CD8-positive, alpha-beta T cell (primary cell): ENCODE measurements at places on chromosomes 2 and 18. TPM values are rescaled to one million over a fixed set of nuclear protein-coding genes. Genes with fewer than 3 reads are reported as not detected.

GRCh38 chr2:217789003-217789735 lies 213.6 kb downstream of the TNS1 start:
- peak; percentile 63 for DNase-seq

DNA sequence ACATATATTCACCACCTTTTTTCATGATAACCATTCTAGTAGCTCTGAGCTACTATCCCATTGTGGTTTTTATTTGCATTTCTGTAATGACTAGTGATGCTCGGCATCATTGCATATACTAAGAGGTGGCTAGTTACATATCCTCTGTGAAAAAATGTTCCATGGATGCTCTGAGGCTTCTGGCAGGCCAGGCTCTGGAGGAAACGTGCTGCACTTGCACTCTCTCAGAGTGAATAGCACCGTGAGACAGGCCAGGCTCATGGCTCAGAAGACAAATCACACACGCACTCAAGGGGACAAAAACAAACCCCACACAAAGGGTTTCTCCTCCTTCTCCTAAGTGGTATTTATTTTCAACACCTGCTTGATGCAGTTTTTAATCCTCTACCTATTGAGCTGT lies 1085.3 kb upstream of the CNTNAP5 start:
- DNase-seq = no peak

DNA sequence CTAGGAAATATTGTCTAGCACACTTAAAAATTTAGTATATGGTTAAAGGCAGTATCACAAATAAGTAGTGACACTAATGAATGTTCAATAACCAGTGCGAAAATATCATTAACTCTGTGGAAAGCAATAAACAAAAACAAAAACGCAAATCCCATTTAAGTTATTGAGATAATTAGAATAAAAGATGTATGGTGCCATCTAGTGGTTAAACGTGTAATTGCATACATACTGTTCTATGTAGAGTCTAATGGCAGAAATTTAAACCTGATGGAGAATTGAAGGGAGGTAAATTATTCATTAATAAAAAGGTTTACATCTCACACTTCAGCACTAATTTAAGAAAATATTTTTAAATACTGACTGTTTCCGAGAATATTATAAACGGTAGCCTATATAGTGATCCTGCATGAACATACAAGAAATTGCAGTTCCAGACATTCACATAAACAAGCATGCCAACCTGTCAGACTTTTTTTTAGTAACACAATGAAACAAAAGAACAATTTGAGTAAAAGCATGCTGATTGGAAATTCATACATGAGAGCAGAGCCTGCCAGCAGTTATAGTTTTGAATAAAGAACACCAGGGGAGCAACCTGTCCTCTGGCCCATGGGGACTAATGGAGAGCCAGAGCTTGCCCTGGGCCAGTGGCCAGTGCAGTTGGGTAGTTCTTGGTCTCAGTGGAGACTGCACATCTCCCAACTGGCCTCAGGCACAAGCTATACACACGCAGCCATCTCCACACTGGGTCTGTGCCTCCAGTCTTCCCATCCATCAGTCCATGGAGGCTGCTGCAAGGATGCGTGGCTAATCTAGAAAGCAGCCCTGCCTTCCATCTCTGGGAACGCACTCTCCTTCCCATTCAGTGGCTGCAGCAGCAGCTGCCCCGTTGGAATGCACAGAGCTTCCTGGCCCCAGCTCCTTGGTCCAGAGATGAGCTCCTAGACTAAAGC lies 28.0 kb downstream of the GCG start:
- DNase-seq = peak; percentile 77

GRCh38 chr2:67965246-67965645 lies 97.6 kb downstream of the C1D start:
- no peak for DNase-seq

- DNase-seq = no peak
These were observed 8.9 kb downstream of the COL6A3 start for GRCh38 chr2:237405006-237405559.

DNA sequence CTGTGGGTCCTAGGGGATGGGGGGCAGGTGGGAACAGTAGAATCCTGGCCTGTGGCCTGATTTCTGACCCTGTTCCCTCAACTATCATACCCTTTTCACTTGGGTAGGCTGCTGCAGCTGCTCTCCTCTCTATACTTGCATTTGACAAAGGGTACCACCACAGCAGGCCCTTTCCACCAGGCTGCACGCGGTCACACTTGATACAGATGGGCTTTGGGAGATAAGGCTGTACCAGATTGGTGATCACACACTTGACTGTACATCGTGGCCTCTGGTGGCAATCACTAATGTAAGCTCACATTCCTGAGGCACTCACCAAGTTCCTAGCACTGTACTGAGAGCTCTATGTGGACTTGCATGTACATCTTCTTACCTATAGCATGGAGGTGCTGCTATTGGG lies 1.6 kb upstream of the RALB start:
- no peak for DNase-seq

- DNase-seq = no peak
These were observed 295.5 kb downstream of the ZNF521 start for GRCh38 chr18:25056429-25056828.

DNA sequence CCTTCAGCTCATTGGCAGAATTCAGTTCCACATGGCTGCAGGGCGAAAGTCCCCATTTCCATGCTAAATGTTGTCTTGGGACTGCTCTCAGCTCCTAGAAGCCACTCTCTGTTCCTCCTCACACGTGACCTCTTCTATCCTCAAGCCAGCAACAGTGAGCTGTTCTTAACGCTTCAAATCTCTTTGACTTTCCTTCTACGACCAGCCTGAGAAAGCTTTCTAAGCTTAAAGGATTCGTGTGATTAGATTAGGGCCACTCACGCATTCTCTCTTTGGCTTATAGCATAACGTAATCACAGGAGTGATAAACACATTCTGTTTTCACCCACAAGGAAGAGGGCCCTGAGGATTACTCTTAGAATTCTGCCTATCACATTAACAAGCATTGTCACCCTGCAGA lies 29.8 kb upstream of the LAMA1 start:
- no peak for DNase-seq

DNA sequence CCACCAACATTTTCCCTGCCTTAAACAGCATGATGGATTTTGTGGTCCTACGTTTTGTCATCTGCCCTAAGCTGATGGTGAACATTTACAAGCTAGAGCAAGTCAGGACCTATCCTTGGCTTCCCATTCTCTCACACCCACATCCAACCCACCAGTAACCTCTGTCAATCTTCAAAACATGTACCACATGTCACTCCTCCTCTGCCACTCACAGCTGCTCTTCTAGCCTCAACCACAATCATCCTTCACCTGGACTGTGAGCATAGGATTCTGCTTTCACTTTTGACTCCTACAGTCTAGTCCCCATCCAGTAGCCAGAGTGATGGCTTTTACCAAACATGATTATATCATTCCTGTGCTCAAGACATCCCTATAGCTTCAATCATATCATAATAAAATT lies 279.8 kb upstream of the DLGAP1 start:
- no peak for DNase-seq

FAHD2A gene
- 26.3 TPM for total RNA-seq

CYP27C1 gene
- total RNA-seq = not detected

DLGAP1 gene
- not detected for total RNA-seq

C2orf66 gene
- total RNA-seq = not detected
